ENCODE measurements at places on chromosomes 1 and 21.

DNA sequence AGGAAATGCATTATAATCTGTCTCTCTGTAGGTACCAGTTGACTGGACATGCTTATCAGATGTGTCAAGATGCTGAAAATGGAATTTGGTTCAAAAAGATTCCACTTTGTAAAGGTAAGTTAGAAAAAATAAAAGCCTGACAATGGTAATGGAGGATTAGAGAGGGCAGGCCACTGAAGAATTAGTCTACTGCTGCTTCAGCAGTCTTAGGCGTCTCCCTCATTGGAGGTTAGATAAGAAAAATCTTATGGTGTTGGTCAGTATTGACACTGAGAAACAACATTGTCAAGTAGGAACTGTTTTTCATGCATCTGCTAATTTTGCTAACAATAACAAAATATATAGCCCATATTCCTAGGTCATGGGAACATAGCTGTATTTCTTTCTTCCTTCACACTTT is 20.1 kb downstream of the CR2 start:
- no peak for DNase-seq

- no peak for DNase-seq
Observed at GRCh38 chr1:226565476-226565875, 16.9 kb downstream of the STUM start.

DNA sequence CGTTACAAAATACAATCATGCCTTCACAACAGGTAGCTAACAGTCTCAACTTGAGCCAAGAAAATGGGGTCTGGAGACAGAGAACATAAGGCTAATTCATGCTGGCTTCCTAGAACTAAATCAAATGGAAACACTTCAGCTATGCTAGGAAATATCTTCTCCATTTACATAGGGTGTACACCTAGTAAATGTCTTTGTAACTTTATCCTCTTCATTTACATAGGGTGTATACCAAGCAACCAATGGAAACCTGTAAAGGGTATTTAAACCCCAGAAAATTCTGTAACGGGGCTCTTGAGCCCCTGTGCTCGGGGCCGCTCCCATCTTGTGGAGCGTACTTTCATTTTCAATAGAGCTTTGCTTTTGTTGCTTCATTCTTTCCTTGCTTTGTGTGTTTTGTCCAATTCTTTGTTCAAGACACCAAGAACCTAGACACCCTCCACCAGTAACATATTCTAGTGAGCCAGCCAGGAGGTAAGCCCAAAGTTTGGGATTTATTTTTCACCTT is 19.5 kb upstream of the CYP4X1 start:
- DNase-seq, result no peak

DNA sequence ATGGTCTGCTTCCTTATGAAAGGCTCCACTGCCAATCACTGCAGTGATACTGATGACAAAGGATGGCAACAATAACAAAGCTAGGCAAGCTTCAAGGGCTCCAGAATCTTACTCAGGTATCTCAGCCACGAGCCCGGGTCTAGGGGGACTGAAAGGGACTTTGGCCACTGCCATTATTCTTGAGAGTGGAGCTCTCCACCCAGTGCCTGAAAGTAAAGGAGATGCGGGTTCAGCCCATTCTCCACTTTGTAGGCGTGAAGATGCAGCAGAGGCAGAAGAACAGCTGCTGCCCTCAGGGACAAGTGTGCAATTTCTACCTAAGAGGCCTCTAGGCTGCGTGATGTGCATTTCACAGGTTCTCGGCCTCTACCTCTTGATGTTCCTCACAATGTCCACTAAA is 31.4 kb upstream of the SLAMF9 start:
- no peak for DNase-seq

GRCh38 chr1:170073893-170074249 is 624 bp downstream of the KIFAP3 start:
- no peak for DNase-seq

DNA sequence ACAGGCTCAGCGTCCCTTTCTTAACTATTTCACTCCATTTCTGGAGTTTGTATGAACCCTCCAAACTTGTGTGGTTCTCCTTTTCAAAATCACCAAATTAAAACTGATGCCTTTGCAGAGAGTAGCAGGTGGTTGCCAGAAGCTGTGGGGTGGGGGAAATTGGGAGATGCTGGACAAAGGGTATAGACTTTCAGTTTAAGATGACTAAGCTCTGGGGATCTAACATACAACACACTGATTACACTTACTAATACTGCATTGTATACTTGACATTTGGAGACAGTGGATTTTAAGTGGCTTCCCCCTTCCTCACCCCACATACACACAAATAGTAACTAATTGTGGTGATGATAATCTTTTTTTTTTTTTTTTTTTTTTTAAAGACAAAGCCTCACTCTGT is 11.1 kb upstream of the SCYL3 start:
- no peak for DNase-seq

DNA sequence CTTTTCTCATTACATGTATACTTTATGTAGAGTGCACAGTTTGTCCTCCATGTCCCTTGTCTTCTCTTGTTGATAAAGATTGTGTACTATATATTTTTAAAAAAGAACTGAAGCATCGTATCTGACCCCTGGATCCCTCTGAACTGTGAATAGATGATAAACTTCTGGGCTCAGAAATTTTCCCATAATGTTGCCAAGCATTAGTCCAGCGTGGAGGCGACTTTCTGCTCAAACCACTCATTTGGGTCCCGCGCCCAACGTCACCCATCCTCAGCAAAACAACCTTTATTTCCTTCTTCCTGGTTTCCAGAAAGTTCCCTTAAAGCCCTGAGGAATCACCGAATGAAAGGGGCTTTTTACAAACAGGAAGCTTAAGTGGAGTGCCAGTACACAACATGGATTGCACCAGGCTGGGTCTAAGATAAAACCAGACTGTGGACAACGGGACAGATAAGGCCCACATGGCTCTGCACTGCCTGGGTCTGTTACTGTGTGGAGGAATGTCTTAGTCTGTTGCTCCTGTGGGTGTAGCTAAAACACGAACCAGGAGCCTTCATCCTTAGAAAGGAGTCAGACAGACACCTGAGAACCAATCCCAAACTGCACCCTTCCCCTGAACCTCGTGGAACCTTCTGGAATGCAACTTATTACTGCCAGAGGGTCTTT is 15.6 kb downstream of the EVA1C start:
- DNase-seq, result no peak

DNA sequence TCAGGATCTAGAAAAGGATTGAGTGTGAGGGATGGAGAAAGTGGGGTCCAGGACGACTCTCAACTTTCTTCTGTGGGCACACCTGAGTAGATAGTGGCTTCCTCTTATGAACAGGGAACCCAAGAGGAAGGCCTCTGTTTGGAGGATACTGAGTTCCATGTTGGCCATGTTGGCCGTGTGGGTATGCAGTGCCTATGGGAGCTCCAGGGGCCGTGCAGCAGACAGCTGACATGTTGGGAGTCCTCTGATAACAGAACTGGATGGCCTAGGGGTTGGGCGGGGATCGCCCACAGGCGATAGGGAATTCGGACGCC is 43.0 kb downstream of the TMEM53 start:
- DNase-seq, result no peak

DNA sequence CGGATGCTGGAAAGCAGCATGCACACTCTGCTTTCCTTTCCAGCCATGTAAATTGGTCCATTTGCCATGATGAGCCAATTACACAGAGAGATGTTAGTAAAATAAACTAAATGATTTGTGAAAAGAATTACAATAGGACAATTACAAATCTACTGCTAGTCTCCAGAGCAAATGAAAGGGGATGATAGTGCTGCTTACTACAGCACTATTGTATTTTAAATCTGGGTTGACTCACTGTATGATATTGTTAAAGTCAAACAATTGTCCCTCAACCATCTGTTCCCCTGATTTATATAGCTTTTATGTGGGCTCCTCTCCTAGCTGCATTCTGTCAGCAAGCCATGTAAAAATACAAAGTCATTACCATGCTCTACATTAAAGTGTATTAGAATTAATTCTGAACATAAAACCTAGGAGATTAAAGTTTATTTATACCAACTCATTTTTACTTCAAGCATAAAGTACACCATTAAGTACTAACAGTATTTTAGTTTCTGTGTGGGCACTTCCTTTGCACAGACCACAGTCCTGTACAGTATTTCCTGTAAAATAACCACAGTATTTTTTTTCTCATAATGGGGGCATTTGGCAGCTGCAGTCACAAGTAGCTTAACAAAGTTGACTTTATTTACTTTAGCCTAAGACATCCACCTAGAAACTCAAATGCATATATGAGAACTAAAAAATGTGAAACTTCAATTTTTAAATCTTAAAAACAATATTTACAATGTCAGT is 135.8 kb downstream of the VAV3 start:
- DNase-seq, result no peak

GRCh38 chr1:24364605-24364974 is 45.4 kb downstream of the GRHL3 start:
- no peak for DNase-seq

DNA sequence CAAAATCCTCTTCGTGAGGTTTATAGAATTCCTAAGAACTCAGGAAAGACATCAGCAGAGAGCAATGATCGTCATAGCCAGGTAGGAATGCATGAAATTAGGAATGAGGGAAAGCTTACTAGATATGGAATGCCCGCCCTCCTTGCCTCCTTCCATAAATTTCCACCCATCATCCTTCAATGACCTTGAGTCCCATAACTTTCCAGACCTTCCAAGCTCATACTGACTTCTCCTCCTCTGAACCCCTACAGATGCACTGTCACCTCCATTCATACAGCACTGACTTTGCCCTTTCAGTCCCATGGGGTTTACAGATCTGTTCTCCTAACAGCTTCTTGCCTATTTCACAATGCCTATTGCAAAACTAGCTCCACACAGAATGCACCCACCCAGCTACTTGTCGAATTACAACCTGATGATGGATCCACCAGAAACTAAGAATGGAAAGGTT is 23.8 kb upstream of the PPP1R15B start:
- no peak for DNase-seq

DNA sequence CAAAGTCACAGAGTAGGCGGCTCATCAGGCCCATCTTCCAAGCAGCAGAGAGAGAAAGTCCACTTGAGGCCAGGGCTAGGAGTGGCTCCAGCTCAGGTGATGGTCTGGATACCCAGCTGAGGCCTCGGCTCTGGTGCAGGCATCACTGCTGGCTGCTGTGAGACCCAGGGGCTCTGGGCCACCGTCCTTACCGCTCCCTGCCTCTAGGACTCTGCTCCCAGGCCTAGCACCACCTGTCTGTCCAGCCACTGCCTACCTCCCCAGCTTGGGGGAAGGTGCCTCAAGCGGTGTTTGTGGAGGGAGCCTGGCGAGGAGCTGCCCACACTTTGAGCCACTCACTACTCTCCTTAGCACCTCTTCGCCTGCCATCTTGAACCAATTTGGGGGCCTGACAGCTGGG is 57.9 kb downstream of the DMRTB1 start:
- no peak for DNase-seq

GRCh38 chr1:150476754-150477153 is 10.5 kb upstream of the TARS2 start:
- no peak for DNase-seq

Data from hypothalamus (tissue), 51 donors.